ENCODE measurements at places on chromosomes 2 and 18.

DNA sequence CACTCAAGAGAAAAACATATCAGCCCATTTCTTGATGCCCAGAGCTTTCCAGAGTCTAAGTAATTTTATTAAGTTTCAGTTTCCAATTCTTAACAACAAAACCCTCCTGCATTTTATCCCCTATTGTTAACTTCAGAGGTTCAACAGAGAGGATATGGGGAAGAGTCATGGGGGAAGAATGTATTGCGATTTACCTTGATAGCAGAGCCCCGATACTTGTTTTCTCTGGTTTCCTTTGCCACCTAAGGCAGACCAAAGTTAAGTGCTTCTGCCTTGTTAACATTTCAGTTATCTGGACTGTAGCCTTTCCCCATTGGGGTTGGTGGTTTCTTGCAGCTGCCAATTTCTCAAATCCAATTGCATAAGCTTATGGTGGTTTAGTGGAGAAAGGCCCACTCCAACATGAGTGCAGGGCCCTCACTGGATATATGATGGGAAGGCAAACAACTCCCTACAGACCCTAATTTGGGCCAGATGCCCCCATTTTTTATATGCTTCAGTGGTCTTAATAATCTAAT is 82.0 kb upstream of the ITGB6 start:
- DNase-seq = no peak

DNA sequence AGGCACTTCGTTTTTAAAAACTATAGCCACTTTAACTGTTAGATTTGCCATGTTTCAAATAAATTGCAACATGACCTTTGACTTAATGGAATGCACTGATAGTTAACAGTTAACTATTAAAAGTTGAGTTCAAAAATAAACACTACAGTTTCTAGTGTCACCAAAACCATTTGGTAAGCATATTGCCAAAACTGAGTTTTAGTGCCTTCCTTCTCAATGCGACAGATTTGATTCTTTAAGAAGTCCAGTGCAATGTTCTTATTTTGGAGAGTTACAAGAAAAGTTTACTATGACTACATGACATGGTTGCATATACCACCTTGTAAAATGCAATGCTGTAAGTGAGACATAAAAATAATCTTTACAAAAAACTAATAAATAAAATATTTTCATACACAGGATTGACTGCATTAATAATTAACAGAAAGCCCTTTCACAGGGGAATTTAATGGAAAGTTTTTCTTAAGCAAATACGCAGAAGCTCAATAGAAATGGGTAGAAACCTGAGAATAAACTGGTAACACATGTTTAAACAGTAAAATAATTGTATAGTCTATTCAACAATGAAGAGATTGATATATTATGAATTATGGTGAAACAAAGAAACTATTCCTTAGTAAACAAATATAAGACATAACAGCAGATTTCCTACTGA is 53.8 kb downstream of the GRB14 start:
- DNase-seq = no peak

GRCh38 chr2:60644951-60645350 is 91.5 kb upstream of the BCL11A start:
- DNase-seq = peak; percentile 35

- DNase-seq = no peak
Observed at GRCh38 chr2:167289651-167290410, 401.6 kb downstream of the XIRP2 start.

- DNase-seq = peak; percentile 49
Observed at GRCh38 chr2:191318037-191318728, 73.0 kb downstream of the MYO1B start.

- DNase-seq = no peak
Observed at GRCh38 chr18:13179566-13180113, 38.9 kb upstream of the LDLRAD4 start.

- no peak for DNase-seq
Observed at GRCh38 chr2:221429741-221430491, 142.2 kb downstream of the EPHA4 start.

- no peak for DNase-seq
Observed at GRCh38 chr2:42961385-42961811, 169.0 kb upstream of the HAAO start.

DNA sequence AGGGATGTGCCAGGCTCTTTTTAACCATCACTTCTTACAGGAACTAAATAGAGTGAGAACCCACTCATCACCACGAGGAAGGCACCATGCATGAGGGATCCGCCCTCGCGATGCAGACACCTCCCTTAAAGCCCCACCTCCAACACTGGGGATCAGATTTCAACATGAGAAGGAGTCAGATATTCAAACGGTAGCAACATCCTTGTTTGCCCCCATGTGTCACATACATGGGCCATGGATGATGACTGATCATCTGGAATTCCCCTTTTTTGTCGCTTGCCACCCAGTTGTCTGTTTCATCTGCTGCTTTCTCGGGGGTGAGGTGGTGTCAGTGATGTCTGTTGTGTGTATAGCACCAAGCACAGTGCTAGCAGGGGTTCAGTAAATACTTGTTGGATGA is 57.9 kb downstream of the NCK2 start:
- no peak for DNase-seq

DNA sequence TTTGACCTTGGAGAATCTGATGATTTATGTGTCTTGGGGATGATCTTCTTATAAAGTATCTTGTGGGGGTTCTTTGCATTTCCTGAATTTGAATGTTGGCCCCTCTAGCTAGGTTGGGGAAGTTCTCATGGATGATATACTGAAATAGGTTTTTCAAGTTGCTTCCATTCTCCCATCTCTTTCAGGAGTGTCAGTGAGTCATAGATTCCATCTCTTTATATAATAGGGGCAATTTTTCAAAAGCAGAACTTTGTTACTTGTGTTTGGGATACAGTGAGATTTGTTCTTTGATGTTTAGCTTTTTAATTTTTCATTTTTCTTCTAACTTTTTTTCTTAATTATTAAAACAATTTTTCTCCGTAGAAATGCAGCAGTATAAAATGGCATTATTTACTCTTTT is 19.4 kb downstream of the TMEM87B start:
- DNase-seq = no peak

DNA sequence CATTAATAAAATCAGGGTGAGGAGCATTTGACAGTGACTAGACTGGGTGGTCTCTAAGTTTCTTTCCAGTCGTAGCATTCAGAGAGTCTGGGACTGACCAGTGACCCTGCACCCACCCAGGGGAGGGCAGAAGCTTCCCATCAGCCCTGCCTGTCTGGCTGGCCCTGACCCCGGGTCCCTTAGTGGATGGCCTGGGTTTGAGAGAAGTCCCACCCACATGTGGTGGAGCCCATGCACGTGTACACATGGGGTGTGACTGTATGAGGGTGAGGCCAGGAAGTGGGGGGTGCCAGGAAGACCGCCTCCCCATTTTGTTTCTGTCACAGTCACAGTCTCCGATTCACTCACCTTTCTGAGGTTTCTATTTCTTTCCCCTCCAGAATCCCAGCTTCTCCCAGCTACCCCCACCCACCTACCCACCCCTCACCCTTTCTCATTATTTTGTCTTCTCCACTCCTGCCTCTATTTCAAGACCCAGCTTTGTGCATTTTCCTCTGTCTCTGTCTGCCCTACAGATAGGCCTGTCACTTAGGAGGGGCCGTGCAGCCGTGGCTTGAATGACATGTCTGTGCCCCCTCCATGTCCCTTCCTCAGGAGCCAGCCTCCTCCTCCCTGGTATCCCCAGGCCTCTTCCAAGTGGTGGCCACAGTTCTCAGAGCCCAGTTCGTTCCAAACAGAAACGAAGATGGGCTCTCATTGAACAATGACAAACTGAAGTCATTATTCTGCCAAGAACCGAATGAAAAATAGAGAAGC is 13.6 kb downstream of the CIB4 start:
- DNase-seq = no peak
